ENCODE measurements at places on chromosomes 5 and 9.

- DNase-seq = no peak
These were observed 5.5 kb downstream of the B4GALT1 start for GRCh38 chr9:33161589-33162132.

- DNase-seq = no peak
These were observed 5.7 kb downstream of the FGD3 start for GRCh38 chr9:92952906-92953610.

- DNase-seq = no peak
These were observed 204.1 kb downstream of the MEF2C start for GRCh38 chr5:88678770-88679381.

GRCh38 chr9:97366889-97367288 lies 45.0 kb upstream of the TDRD7 start:
- no peak for DNase-seq

DNA sequence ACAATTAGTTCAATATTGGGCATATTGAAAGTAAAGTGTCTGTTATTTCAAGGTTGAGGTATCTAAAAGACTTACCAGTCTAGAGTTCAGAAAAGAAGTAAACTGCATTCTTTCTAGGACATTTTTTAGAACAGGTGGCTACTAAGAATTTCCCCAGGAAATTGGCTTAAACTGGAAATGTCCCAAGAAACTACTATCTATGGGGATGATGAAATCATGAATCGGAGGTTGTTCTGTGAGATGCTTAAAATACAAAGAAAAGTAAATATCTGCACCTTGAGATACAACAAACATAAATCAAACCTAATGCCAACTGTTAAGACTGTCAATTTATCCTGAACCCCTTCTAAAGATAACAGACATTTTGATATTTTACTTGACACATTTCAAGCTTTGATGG lies 226.5 kb upstream of the NREP start:
- DNase-seq = no peak

DNA sequence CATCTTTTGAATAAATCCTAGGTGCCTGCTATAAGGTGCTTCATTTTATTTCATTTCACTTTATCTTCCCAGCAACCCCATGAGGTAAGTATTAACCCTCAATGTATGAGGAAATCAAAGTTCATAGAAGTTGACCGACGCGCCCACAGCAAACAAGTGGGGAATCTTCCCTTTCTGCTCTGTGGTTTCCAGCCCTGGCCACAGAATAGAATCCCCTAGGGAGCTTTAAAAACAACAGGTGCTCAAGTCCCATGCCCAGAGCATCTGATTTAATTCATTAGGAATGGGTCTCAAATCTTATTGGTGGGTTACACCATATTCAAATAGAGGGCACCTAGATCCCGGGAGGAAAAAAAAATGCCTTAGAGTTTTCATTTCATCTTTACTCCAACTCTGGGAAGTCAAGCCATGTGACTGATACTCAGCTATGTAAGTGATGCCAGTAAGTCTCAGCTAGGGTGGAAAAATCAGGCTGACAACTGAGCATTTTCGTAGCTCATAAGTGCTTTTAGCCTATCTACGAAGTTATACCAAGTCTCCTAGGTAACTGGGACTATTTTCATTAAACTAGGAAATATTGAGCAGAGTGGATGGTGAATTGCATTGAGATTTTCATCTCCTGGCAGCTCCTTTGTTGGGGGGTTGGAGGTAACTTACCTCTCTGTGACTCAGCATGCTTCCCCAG lies 353.4 kb upstream of the SLC30A5 start:
- no peak for DNase-seq

Data from activated CD8-positive, alpha-beta memory T cell treated with anti-CD3 and anti-CD28 coated beads for 1 hour (primary cell).